ENCODE measurements at places on chromosomes 16 and 17. TPM values are rescaled to one million over a fixed set of nuclear protein-coding genes. Genes with fewer than 3 reads are reported as not detected.

CD300LF gene
- total RNA-seq, result not detected

DNA sequence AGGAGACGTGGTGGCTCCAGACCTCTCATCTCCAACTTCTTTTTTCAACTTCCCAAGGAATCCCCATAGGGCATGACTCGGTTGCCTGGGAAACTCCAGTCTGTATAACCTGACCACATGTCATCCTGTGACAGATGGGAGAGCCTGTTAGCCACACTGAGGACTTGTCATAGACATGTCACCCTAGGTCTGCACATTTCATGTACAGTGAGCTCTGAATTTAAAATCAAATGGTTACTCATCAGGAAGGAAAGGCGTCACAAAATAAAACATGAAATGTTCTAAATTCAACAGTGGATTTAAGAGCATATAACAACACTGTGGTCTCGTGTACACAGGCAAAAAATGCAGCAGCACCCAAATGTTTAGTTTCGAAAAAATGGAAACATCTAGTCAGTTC, 22.2 kb upstream of the ADAMTS18 start:
- DNase-seq, result peak; percentile 3

DNA sequence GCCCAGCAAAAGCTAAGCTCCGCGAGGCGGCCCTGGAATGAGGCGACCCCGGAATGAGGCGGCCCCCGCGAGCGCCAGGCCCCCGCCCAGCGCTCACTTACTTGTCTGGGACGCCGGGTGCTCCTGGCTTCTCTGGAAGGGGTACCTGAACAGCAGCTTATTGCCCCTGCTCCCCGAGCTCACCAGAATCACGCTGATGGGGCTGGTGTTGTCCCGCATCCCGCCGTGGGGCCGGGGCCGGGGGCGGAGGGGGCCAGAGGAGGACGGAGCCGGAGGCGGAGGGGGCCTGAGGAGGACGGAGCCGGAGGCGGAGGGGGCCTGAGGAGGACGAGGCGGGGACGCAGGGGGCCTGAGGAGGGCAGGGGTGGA, 440 bp downstream of the NPRL3 start:
- DNase-seq, result no peak

GRCh38 chr17:62573480-62574117, 53.9 kb upstream of the MRC2 start:
- no peak for DNase-seq

- no peak for DNase-seq
These were observed 3.9 kb upstream of the LPO start for GRCh38 chr17:58234512-58234911.

CFAP119 gene
- 3.4 TPM for total RNA-seq

DNA sequence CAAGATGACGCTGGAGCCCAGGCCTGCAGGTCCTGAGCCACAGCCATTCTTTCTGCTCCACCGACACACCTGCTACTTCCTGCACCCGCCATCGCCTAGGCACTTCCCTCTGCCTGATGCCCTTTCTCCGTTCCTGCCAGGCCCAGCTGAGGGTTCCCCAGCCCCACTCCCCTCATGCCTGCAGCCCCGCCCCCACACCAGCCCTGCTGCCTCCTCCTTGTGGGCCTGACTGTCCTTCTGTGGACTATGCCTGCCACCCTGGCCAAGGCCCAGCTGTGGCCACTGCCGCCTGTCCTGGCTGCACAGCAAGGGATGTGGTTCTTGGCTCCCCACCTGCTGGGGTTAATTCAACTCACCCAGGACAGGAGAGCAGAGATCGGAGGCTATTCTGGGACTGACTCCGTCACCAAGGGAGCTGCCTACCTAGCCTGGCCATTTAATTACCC, 7.5 kb downstream of the NATD1 start:
- no peak for DNase-seq

DNA sequence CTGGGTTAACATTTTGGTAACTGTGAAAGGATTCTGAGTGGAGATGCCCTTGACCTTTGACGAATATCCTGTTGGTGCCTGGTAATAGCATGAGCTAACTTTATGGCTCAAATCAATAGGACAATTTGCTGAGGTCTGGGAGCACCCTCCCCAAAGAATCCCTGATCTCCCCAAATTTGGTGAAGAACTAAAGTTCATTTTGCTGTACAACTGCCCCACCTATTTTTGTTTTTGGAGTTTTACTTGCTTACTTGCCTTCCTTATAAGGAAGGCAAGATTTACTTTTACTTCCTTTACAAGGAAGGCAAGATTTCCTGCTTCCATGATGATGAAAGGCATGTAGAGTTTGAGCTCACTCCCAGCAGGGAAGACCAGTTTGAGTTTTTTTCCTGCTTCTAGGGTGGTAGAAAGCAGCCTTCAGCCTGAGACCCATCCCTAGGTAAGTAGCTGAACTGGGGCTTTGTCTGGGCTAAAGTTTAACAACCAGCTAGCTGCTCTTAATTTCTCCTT, 2.8 kb downstream of the KRTAP4-9 start:
- peak; percentile 57 for DNase-seq

DNA sequence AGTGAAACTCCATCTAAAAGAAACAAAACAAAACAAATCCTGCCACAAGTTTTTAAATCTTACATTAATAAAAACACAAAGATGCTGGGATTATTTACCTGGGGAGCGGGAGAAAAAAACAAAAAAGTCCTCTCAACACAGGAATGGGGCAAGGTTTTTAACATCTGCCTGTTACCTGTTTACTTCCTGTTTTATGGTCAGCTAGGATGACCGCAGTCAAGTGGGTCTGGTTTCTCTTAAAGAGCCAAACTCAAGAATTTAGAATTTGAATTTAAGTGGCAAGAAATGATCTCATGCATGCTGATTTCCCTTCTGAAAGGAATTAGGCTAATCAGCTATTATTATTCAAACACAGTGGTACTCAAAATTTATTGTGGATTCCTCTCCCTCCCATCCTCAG, 39.7 kb upstream of the TBC1D3K start:
- DNase-seq, result no peak

DNA sequence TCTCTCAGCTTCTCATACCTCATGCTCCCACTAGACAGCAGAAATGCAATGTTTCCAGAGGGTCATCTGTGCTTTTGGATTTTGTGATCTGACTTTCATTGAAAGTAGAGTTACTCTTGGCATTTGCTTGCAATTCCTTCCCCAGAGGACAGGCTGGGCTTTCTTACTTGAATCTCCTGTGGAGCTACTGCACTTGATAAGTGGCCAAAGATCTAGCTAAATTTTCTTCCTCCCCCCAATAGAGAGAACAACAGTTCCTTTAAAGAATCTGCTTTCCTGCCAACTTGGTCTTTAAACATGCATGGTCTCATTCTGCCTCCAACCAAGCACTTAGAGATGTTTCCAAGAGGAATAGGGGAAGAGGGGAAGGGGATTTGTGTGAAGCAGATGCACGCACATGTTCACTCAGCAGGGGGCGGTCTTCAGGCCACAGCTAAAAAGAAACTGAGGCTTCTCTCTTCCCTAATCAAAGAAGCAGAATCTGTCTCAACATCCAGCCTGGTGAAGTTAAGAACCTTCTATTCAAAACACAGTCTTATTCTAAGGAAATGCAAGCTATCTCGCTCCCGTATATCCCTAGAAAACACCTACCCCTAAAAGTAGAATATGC, 229.6 kb downstream of the ZFHX3 start:
- DNase-seq, result no peak

GRCh38 chr16:86391486-86391885, 118.8 kb upstream of the FOXF1 start:
- peak; percentile 90 for DNase-seq

GRCh38 chr16:73483934-73484711, 436.2 kb upstream of the ZFHX3 start:
- peak; percentile 14 for DNase-seq

DNA sequence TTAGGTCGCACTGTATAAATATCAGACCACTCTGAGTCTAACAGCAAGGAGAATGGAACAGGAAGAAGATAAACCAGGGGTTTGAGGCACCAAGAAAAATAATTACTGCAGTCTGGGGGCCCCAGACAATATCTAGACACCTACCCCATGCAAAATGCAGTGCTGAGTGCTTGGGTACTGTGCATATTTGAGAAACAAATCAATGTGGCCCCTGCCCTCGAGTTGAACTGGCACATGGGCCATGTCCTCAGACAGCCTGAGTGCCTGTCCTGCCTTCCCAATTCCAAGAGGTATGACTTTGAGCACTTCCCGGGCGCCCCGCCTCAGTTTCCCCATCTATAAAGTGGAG, 6.2 kb upstream of the CIITA start:
- no peak for DNase-seq

RNF43 gene
- not detected for total RNA-seq

DNA sequence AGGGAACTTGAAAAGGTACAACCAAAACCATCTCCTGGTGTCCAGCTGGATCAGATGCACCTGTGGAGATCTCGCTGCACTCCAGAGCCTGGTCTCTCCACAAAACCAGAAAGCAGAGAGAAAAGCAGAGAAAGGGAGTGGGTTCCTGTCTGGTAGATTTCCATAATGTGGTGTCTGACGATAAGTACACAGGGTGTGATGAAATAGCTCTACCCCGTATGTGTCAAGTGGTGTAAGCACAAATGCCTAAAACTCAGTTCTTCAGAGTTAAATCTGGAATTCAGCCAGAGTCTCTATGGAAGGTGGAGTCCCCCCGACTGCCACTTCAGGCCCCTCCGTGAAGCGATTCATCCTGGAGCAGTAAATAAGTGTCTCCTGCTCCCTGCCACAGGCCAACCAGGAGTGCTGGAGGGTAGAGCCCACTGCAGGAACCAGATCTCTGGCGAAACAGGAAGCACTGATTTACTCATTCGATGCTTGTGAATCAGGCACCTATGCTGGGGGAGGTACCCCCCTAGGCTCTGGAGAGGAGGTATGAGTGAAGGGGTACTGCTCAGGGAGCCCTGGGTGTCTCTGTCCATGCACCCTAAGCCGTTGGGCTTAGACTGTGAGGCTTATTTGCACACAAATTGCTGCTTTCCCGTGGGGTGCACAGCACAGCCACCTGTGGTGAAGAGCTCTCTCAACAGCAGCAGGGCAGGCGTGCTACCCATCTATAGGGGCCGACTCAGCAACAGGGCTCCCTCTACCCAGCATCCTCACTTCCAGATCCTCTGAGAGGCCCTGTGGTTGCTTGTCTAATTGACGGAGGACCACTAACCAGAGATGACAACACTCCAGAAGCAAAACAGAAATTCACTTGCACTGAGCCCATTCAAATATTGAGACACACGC, 97.1 kb upstream of the MYOCD start:
- DNase-seq, result no peak

- no peak for DNase-seq
These were observed 32.5 kb downstream of the RANBP10 start for GRCh38 chr16:67773569-67774456.

- no peak for DNase-seq
These were observed 126.9 kb upstream of the AXIN2 start for GRCh38 chr17:65688307-65688706.

- no peak for DNase-seq
These were observed 172.5 kb downstream of the AHSP start for GRCh38 chr16:31700200-31700529.

- peak; percentile 79 for DNase-seq
These were observed 14.3 kb upstream of the NUBP1 start for GRCh38 chr16:10729104-10730048.

SLC16A3 gene
- total RNA-seq, result 104 TPM

TM4SF5 gene
- total RNA-seq, result not detected
